ENCODE measurements at places on chromosomes 5 and 9.

DNA sequence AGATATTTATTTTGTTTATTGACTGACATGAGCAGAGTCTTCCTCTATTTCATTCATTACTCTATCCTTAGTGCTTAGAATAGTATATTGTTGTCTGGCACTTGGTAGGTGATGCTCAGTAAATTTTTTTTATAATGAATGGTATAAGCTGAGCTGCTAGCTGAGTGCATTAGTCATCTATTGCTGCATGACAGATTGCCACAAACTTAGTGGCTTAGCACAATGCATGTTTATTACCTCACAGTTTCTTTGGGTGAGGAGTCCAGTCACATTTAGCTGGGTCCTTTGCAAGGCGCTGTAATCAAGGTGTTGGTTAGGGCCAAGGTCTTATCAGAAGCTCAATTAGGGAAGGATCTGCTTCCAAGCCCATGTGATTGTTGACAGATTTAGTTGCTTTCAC lies 23.1 kb downstream of the SMAD5 start:
- DNase-seq: no peak

- DNase-seq: no peak
Measured at GRCh38 chr5:154583671-154584177, 105.7 kb upstream of the HAND1 start.

DNA sequence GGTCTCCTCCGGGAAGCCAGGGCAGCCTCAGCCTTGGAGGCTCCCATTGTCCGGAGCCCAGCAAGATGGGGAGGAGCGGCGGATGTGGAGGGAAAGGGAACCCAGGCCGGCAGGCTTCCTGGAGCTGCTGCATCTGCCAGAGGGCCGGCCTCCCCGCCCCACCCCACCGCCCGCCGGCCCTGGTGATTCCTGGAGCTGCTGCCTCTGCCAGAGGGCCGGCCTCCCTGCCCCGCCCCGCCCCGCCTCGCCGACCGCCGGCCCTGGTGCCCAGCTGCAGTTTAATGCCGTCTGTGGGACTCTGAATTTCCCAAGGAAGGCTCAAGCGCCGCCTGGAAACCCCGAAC lies 31.6 kb downstream of the EXD3 start:
- no peak for DNase-seq

- DNase-seq: no peak
Measured at GRCh38 chr9:36443581-36443980, 43.5 kb upstream of the RNF38 start.

GRCh38 chr5:142886956-142887355 lies 116.8 kb downstream of the ARHGAP26 start:
- no peak for DNase-seq

DNA sequence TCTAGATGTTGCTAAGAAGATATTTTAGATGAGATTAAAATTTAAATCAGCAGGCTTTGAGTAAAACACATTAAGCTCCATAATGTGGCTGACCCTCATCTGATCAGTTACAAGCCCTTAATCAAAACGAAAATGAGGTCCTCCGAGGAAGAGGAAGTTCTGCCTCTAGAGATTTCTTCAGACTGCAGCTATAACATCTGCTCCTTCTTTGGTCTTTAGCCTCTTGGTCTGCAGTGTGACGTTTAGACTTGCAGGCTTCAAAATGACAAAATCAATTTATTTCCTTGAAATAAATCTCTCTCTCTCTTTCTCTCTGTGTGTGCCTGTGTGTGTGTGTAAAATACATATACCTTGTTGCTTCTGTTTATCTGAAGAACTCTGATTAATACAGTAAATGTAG lies 1429.8 kb upstream of the CDH9 start:
- DNase-seq: no peak

DNA sequence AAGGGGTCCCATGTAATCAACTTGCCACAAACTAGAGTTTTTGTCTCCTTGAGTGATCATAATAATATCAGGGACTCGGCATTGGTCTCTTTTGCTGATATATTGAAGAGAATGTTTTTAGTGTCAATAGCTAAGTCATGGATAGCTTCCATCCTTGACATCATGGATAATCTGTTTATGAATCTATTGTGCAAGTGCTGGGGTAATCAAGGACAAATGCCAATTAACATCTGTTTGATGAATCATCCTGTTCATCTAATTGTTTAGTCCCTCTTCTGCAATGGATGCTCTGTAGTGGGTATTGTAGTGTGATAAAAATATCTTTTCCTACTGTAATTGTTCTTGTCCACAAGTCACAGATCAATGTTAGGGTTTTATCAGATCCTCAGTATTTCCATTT lies 607.5 kb upstream of the SEMA6A start:
- DNase-seq: no peak

GRCh38 chr5:43647789-43648188 lies 44.8 kb downstream of the NNT start:
- DNase-seq: no peak

- DNase-seq: no peak
Measured at GRCh38 chr5:88610586-88610985, 272.4 kb downstream of the MEF2C start.

DNA sequence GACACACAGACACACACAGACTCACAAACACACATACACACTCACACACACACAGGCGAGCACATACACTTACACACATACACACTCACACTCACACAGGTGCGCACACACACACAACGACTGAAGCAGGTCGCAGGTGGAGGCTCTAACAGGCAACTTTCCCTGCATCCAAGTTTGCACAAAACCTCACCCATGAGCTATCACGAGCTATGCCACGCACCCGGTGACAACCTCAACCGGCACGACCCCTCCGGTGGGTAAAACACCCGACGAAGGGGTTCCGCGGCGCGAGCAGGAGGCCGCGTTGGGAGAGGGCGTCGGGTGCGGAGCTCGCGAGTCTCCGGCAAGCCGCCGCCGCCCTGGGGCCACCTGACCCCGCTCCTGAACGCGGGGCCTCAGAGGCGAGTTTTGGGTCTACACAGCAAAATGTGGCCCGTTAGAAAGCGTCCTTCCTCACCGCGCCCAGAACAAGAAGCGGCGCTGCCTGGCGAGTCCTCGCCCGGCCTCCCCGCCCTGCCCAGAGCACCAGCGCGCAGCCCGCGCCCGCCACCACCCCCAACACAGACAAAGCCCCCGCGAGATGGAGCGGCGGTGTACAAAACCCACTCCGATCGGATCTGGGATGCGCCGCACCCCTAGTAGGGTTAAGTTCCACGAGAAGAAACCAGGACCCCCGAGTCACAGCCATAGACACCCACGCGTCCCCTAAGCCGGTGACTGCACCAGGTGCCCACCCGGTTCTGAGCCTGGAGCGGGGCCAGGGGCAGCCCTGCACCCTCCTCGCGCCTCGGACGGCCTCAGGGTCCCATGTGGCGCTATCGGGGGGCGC lies 665 bp downstream of the SLC6A3 start:
- no peak for DNase-seq

- DNase-seq: no peak
Measured at GRCh38 chr5:128279345-128279744, 195.8 kb downstream of the SLC12A2 start.
